ENCODE measurements at places on chromosomes 2 and 18.

DNA sequence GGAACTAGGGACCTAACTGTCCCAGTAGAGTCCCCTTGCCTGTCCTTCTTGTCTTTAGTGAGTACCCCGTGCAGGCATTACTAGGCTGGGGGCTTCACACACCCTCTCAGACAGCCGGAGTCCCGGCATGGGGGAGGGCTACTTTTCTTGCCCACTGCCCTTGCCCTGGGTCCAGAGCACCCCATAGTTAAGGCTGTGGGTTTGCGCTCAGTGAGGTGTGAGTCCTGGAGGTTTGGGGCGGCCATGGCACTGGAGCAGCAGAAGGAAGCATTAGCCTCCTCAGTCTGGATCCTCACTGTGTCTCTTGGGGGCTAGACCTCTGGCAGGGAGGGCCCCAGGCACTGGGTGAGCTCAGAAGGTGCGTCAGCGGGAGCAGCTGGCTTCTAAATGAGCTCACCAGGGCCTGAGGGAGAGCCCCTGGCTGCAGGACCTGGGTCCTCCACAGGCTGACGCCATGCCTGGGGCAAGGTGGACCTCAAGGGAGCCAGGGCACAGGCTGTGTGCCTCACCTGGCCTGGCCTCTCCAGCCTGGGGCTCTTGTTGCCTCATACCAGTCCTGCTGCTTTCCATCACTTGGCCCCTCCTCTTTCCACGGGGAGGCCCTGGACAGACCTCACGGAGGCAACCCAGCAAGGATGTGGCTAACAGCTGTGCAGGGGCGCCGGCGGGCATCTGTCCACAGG, 27.4 kb downstream of the HS6ST1 start:
- no peak for DNase-seq

- DNase-seq, result no peak
Measured at GRCh38 chr2:121185571-121186074, 99.4 kb downstream of the TFCP2L1 start.

DNA sequence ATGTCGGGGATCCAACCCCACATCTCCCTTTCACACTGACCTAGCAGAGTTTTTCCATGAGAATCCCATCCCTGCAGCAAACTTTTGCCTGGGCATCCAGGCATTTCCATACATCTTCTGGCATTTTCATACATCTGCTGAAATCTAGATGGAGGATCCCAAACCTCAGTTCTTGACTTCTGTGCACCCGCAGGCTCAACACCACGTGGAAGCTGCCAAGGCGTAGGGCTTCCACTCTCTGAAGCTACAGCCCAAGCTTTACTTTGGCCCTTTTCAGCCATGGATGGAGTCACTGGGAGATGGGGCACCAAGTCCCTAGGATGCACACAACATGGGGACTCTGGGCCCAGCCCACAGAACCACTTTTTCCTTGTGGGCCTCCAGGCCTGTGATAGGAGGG, 32.2 kb upstream of the TEX51 start:
- DNase-seq, result no peak

DNA sequence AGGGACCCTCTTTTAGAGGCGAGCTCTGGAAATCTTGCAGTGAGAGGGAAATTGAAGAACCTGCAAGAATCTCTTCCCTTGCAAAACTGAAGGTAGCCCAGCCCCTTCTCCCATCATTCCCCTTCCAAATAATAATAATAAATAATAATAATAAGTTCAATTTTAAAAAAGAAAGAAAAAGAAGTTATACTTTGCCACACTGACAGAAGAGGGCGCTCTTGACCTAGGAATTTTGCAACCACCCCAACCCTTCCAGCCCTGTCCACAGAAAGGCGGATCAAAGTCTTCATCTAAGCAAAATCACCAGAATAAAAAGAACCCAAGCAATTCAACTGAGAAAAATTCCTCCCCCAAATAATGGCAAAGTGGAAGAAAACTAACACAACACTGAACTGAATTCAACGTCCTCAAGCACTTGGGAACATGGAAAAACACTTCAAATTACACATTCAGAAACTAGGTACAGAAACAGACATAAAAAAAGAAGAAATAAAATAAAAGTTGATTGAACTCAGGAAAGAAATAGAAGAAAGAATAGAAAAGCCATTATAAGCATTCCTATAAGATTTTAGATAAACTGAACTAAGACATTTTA, 98.9 kb upstream of the GLS start:
- no peak for DNase-seq

DNA sequence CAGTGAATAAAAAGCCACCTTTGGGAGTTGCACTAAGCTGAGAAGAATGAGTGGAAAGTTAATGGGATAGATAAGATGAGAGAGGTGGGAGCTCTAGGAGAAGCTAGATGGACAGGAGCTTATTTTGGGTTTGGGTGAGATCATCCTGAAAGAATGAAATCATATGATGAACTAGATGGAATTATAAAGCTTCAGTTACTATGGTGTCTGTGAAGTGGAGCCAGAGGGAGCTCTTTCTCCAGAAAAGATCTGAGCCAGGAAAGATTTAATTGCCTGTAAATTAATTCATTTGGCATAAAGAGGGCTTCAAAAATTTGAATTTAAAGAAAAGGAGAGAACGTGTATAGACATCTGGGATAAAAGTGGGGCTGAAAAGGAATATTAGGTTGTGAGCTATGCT, 10.3 kb downstream of the DNAH6 start:
- DNase-seq, result no peak

GRCh38 chr2:239229545-239230279, 171.1 kb downstream of the HDAC4 start:
- DNase-seq, result no peak

DNA sequence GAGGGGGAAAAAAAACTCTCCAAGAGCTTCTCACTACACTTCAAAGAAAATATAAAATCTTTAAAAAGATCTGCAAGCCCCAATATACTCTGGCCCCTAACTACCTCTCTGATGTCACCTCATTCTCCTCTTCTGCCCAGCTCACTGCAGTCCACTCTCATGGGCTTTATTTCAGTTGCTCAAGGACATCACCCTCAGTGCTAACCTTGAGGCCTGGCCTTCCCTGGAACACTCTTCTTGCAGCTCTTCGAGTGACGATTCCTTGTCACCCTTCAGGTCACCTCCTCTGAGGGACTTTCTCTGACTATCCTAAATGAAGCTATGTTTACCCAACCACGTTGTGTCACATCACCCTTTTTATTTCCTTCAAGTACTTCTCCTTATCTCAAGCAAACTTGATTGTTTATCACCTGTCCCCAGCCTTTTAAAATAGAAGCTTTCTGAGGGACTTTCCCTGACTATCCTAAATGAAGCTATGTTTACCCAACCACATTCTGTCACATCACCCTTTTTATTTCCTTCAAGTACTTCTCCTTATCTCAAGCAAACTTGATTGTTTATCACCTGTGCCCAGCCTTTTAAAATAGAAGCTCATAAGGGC, 10.4 kb downstream of the RTTN start:
- DNase-seq, result no peak

- no peak for DNase-seq
Measured at GRCh38 chr2:144462266-144462665, 57.7 kb downstream of the ZEB2 start.

- no peak for DNase-seq
Measured at GRCh38 chr2:47002480-47003381, 87.1 kb upstream of the MCFD2 start.

DNA sequence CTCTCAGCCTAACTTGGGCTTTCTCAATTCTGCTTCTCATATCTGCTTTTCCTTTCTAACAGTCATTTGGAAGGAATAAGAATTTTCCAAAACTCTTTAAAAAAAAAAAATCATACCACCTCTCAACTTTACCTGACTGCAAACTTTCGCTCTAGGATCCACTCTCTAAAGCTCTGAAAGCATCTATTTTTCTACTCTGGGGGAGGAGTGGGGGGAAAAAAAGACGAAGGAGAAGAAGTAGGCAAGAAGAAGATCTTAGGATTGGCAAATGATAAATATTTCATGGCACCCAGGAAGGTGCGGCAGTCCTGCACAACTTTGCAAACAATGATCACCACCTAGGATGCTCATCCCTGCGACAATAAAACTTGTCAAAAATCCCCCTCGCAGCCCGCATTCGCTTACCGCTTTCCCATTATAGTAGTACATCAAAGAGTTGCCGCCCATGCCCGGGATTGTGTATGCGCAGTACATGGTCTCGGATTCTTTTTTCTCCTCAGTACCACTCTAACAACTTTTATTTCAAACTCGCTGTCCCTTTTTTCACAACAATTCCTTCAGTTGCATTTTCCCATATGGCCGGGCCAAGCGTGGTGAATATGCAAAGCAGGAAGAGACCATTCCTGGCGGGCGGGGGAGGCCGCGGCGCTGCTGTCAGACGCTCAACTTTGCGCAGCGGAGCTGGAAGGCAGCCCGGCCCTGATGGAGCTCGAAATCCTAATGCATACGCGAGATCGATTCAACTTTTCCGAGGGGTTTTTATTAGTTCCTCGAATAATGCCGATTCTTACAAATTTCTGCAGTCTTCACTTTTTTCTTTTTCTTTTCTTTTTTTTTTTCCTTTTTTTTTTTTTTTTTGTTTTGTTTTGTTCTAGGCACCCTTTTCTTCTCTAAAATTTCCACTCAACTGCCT, 266.5 kb downstream of the TCF4 start:
- DNase-seq, result no peak

- no peak for DNase-seq
Measured at GRCh38 chr18:9898792-9899549, 13.2 kb downstream of the TXNDC2 start.

GRCh38 chr2:113709022-113709421, 47.4 kb downstream of the SLC35F5 start:
- DNase-seq, result no peak

GRCh38 chr2:230930149-230930780, 5.2 kb upstream of the GPR55 start:
- no peak for DNase-seq

- DNase-seq, result no peak
Measured at GRCh38 chr2:65033178-65033577, 23.0 kb upstream of the CEP68 start.

DNA sequence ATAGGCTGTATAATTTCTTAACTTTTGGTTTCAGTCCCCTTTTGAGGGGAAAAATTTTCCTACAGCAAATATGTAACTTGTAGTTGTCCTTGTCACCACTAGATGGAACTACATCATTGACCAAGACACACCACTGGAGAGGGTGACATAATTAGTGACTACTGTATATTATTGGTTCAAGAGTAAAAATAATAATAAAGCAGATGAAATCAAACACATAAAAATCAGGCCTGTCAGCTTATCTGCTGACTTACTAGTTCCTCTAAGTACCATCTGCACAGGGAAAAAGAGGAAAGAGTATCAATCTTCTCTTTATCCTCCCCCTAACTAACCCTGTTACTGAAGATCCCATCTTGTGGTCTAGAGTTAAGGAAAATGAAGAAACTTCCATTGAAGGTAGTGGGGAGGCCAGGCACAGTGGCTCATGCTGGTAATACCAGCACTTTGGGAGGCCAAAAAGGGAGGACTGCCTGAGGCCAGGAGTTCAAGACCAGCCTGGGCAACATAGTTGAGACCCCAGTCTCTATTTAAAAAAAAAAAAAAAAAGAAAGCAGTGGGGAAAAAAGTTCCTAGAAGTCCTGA, 29.6 kb upstream of the ENOSF1 start:
- DNase-seq, result no peak

DNA sequence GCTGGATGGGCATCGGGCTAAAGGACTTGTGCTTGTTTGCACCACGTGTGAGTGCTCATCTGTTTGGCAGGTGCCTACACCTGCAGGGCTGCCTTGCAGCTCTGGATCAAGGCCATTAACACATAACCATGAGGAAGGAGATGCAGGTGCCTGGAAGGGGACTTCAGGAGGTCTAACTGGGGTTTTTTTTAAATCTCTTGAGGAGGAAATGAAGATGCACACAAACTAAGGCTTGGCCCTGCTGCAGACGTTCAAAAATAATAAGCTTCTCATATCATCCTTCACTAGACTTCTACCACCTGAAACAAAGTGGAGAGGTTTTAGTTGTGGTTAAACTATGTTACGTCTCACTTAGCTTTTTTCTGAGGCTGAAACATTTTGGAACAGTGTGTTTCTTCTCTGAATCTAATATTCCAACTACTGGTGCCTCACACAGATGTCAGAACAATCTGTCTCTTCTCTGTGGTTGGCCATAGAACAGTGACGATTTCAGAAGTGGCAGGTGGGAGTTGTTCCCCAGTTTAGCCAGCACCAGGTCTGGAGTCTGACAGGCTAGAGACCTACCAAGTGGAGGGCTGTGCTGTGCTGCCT, 36.5 kb downstream of the BCL2L11 start:
- no peak for DNase-seq

DNA sequence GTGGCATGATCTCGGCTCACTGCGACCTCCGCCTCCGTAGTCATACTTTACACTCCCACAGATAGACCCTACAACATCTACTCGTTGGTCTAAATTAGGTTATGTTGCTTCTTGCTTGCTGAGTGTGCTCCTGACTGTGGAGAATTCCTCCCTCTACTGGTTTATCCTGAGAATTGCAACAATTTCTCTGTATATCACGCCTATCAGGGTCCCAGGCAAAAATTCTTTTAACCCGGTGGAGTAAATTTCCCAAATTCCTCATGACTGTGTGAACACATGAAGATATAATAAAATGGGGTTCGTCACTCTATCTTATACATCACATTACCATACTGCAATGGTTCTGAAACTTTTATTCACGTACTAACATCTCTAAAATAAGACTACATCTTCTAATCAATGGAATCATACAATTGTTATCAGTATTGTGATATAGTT, 156.7 kb downstream of the EVA1A start:
- no peak for DNase-seq

DNA sequence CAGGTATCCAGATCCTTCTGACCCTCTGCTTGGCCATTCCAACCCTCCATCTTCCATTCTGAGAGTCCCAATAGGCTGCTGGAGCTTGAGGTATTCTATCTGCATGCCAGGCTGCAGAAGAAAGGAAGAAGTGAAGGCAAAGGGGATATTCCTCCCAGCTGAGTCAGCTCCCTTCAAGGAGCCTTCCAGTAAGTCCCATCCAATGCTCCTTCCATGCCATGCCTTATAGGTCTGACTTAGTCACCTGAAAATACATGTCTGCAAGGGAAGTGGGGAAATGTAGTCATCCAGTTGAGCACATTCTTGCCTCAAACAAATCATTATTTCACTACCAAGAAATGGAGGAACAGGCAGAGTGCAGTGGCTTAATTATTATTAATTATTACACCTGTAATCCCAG, 464.6 kb downstream of the CNTNAP5 start:
- DNase-seq, result no peak

GRCh38 chr2:96783388-96783787, 22.7 kb downstream of the CNNM4 start:
- no peak for DNase-seq

GRCh38 chr2:64455545-64455944, 1.6 kb downstream of the LGALSL start:
- no peak for DNase-seq

- DNase-seq, result no peak
Measured at GRCh38 chr2:146982393-146982846, 862.4 kb upstream of the ACVR2A start.
